GF-D8 (cell line): ENCODE measurements at places on chromosomes 7 and 10.

DNA sequence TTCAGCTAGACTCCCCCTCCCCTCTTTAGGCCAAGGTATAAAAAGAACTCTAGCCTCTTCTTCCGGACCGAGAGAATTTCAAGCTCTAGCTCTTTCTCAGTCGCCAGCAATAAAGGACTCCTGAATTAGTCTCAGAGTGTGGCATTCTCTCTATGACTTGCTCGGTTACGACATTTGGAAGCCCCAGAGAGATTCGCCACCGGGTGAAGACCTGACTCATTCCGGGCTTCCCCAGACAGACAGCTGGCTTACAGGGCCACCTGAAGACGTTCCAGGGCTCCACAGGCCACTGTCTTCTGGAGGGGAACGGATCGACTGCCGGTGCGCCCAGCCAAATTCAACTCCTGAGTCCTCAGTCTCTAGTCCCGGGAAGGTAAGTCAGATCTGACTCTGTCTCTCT, at the start of gene AKR1B15:
Gene AKR1B15 (plus strand): TSS at position 234 of the 400 bp plus-strand sequence. CDS start 15,510 bp downstream, outside the sequence.
- DNase-seq = no peak

GRCh38 chr7:47095946-47096345, 486.0 kb downstream of the TNS3 start:
- DNase-seq = no peak

DNA sequence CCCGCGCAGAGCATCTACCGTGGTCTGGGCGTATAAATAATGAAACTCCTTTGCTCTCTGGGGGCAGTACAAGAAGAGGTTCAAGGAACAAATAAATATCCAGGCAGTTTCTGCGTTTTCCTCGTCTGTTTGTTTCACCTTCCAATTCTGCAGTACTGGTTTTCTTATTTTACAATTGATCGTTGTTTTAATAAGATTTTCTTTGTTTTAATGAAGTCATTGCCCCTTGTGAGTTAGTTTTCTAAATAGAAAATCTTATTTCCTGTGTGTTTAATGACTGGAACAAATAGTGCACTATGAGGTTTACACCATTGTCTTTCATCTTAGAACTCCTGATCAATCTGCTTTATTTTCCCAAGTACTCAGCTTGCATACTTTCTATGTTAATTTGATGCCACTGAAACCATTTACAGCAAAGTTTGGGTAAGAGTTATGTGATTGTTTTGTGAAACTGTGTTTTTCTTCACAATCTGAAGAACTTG, 1.2 kb downstream of the PLEKHA1 start:
- no peak for DNase-seq

- no peak for DNase-seq
Measured at GRCh38 chr10:99782447-99783286, at the start of gene ABCC2. Gene ABCC2, plus strand, starts transcription at chr10:99782640. Its CDS starts 205 bp downstream, at chr10:99782845.

DNA sequence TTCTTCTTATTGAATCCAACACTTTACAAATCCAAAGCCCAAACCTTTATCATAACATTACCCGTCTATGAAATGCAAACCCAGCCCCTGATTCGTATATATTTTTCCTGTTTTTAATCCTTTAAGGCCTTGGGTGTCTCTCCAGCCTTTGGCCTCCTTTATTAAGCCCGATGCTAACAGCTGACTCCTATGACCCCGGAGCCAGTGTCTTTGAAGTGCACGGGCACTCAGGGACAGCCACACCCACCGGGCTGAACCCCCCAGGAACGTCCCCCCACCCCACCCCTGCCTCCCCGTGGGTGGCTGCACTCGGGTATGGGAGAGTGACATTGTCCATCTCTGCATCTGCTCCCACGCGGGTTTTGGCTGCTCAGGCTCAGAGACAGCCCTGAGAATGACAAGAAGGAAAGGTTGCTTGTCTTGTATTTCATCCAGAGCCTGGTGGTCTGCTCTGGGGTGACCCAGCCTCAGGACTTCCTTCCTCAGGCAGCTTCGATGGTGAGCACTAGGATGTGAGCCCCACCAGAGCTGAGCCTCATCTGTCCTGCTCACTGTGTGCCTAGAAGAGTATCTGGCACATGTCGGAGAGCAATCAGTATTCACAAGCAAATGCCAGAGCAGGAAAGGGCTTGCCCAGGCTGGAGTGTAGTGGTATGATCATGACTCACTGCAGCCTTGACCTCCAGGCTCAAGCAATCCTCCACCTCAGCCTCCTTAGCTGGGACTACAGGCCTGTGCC, 210.4 kb downstream of the SKIDA1 start:
- DNase-seq = no peak

DNA sequence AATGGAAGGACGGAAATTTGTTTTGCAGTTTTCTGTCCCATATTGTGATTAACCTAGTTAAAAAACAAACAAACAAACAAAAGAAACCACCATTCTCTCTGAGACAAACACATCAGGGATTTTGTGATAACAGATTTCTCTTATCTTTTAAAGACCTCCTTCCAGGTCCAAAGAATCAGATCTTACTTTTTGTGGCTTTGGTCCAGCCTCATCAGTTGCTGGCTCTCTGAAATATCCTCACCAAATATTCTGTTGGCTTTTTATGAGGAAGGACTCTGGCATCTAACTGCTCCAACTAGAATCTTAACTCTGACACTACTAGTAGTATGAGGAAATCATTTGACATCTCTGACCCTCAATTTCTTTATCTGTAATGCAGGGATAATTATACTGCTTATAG, 4.8 kb downstream of the FAM204A start:
- no peak for DNase-seq
